Vagina (tissue), 2 donors: ENCODE measurements at places on chromosomes 16 and 17.

DNA sequence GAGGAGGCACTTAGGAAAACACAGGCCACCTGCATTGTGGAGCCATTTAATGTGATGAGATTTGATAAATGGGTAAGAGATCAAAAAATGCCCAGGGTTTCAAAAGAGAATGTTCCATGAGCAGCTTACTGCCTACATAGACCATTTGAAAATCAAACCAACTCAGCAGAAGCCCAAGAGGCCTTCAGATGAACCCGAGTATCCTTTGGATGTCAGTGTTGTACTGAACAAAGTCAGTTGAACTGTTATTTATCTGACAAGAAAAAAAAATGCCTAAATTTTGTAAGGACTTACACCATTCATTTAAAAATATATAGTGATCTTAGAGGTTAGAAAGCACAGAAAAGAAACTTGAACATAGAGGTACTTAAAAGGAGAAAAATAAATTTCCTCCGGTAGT, 381.7 kb downstream of the ZFHX3 start:
- no peak for DNase-seq

GRCh38 chr17:42101513-42102292, 3.4 kb upstream of the ZNF385C start:
- no peak for DNase-seq

GRCh38 chr17:63189930-63190329, 223.9 kb downstream of the TANC2 start:
- DNase-seq: no peak

- DNase-seq: no peak
Observed at GRCh38 chr17:49670641-49671040, 7.3 kb downstream of the SPOP start.

GRCh38 chr17:3678821-3679530, 10.4 kb downstream of the EMC6 start:
- DNase-seq: no peak

GRCh38 chr17:17509601-17510425, 13.6 kb upstream of the RASD1 start:
- no peak for DNase-seq

- no peak for DNase-seq
Observed at GRCh38 chr17:64214950-64215349, 48.1 kb downstream of the TEX2 start.

GRCh38 chr17:27345141-27345904, 51.4 kb downstream of the WSB1 start:
- no peak for DNase-seq

- DNase-seq: no peak
Observed at GRCh38 chr17:83090444-83091256, 11.2 kb downstream of the METRNL start.

DNA sequence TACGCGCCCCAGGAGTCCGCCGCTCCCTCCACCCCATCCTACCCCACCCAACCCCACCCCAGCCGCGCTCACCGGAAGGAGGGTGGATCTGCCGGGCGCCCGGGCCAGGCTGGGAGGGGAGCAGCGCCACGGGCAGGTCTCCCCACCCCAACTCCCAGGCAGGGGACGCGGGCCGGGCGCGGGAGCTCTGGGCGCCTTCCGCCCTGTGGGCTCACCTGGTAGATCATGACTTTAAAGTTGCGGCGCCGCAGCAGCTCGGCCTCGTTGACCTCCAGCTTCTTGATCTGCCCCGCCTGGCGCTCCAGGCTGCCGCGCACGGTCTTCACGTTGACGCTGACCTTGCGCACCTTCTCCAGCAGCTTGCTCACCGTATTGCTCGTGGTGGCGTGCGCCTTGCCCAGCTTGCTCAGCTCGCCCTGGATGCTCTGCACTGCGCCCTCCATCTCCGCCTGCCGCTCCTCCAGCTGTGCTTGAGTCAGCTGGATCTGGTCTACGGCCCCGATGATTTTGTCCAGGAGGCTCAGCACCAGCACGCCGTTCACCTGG, 571 bp downstream of the CAVIN1 start:
- DNase-seq: no peak

DNA sequence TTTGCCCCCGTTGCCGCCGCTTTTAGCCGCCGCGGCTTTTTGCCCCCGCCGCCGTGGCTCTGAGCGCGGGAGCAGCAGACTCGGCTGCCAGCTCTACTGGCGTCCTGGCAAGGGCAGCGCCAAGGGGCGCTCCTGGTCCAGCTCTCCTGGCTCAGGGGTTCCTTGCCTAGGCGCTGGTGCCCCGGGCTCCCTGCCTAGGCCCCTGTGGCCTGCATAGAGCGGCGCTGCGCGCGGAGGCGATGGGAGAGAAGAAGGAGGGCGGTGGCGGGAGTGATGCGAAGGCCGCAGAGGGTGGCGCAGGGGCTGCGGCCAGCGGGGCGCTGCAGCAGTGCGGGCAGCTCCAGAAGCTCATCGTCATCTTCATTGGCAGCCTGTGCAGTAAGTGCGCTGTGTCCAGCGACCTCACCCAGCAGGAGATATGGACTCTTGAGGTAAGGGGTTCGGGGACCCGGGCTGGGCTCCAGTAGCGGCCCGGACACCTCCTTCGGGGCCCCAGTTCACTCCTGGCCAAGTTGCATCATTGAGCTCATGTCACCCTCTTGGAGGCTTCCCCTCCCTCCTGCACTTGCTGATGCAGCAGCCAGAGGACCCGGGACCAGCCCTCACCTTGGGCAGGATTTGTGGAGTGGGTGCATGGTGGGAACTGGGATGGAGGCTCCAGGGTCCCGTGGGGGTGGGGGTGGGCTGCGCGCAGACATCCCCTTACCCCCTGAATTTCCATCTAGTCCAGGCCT, 1344.4 kb downstream of the TP53TG3F start:
- no peak for DNase-seq

DNA sequence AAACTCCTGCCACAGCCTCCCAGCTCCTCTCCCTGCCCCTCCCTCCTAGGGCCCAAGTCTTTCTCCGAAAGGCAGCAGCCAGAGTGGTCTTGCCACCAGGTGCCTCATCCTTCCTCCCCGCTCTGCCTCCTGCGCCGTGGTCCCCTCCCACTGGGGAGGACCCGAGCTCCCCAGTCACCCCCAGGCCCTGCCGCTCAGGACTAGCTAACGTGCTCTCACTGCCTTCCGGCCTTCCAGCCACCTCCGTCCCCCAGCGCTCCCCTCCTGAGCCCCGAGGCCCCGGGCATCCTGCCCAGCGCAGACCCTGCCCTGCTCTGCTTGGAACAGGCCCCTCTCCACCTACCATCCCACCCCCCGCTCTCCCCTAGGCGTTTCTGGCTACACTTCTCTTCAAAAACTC, 19.4 kb upstream of the COL1A1 start:
- no peak for DNase-seq

- no peak for DNase-seq
Observed at GRCh38 chr16:14436401-14436955, 193.6 kb downstream of the PARN start.

DNA sequence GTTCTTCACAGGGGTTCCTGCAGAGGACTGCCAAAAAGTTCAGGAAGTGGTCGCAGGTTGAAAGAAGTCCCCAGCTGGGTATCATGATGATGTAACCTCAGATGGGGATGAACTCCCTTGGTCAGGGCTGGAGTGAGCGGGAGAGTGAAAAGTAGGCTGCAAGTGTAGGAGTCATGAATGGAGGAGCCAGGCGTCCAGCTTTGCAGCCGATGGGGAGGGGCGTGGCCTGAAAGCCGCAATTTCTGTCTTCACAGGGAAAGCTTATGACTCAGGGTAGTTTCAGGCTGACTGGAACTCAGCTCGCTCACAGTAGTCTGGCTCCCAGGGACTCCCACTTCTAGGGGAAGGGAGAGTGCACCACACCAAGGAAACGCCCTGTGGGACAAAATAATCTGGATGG, 70.0 kb upstream of the HS3ST3A1 start:
- DNase-seq: no peak
